ENCODE measurements at places on chromosomes 1 and 21. TPM values are rescaled to one million over a fixed set of nuclear protein-coding genes. Genes with fewer than 3 reads are reported as not detected.

C1orf116 gene
- not detected for total RNA-seq

- peak; percentile 47 for ATAC-seq
Observed at GRCh38 chr1:162561616-162562469, at the start of gene UAP1. Gene UAP1, plus strand, starts transcription at chr1:162561722. Its CDS starts 4,347 bp downstream, at chr1:162566069.

DNA sequence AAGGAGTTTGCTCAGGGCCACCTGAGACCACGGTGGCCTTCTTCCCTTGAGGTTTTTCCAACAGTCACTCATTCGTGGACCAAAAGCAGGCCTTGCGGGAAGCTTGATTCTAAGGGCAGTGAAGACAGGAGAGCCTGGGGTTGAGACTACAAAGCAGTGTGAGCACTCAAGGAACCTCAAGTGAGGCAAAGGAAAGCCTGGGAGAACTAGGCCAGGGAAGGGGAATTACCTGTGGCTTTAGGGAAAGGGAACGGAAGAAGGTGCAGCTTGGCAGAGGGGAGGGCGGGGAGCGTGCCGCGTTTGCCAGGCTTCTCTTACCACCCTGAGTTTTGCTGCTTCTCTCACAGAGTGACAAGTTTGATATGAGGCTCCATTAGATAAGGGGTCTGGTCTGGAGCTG is 114.3 kb downstream of the DHRS3 start:
- ATAC-seq = no peak

DNA sequence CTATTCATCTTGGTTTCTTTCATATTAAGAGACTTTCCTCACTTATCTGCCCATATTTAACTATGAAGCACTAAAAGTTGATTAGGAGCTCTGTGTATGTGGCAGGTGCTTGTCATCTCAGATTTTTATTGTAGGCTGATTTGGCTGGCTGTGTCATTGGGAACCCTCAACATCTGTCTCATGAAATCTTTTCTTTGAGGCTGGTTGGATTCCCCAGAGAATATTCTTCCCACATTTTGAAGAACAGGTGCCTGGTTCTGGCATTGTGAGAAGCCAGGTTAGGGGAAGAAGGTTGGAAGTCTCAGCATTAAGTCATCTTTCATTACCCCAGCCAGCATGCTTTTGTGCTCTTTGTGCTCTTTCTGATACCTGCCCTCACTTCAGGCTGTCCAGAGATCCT is 37.1 kb downstream of the EEIG2 start:
- ATAC-seq = no peak

LZIC gene
- total RNA-seq = 28.4 TPM

DNA sequence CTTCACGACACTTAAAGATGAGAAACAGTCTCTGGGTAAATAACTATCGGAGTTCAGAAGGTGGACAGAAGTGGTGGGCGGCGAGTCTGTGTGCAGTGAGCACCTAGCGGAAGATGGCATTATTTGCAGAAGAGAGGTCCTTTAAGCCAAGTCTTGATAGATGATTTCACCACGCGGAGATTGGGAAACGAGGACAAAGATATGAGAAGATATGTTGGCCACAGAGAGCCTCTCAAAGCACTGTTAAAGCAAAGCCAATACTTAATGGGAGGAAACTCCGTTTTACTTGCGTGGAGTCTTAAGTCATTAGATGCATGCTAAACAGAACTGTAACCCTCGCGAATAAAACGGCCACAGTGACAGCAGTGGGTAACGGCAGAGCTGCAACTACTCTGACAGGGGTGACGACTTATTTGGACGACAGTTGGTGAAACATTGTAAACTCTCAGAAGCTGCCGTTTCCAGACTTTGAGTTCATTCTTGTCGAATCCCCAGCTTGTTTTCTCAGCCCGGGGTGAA is 577 bp upstream of the CEP350 start:
- ATAC-seq = peak; percentile 38

- no peak for ATAC-seq
Observed at GRCh38 chr1:61925591-61926298, 183.5 kb downstream of the PATJ start.

CYP4Z1 gene
- total RNA-seq = not detected

TTC22 gene
- total RNA-seq = 3.6 TPM

- peak; percentile 100 for ATAC-seq
Observed at GRCh38 chr1:172845371-172845770, 186.5 kb downstream of the FASLG start.

TSTD1 gene
- 119 TPM for total RNA-seq

- no peak for ATAC-seq
Observed at GRCh38 chr1:36094621-36095061, 5.9 kb downstream of the ADPRS start.

ZSCAN20 gene
- 4.1 TPM for total RNA-seq

HEYL gene
- 0.40 TPM for total RNA-seq

ANKRD34A gene
- 4.6 TPM for total RNA-seq

- no peak for ATAC-seq
Observed at GRCh38 chr1:198969981-198970380, 331.1 kb downstream of the PTPRC start.

MCM3AP gene
- 118 TPM for total RNA-seq

FAM167B gene
- 0.99 TPM for total RNA-seq

LAPTM5 gene
- 333 TPM for total RNA-seq

- no peak for ATAC-seq
Observed at GRCh38 chr1:89939059-89939570, 55.8 kb upstream of the ZNF326 start.

DNA sequence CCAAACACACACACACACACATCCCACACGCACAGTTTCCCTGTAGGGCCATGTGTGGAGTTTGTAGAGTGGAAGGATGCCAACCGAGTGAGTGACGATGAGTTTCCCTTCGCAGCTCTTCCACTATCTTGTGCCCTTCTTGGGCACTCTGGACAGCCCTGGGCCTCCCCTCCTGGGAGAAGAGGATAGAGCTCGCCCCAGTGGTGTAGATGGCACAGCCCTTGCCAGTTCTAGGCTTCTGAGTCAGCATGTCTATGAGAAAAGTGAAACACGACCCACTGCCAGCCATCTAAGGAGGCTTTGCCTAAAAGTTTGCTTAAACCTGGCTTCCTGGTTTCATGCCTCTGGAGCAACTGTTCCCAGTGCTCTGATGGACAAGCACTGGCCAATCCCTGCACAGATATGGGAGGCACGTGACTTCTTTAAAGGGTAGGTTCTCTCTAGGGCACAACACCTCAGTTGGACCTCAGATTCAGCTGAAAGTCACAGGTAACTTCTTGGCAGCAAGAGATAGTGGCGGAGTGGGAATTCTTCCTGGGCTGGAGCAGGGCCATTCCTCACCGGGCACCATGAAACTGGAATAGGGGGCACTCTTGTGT is 195.9 kb upstream of the GALNT2 start:
- no peak for ATAC-seq

DNA sequence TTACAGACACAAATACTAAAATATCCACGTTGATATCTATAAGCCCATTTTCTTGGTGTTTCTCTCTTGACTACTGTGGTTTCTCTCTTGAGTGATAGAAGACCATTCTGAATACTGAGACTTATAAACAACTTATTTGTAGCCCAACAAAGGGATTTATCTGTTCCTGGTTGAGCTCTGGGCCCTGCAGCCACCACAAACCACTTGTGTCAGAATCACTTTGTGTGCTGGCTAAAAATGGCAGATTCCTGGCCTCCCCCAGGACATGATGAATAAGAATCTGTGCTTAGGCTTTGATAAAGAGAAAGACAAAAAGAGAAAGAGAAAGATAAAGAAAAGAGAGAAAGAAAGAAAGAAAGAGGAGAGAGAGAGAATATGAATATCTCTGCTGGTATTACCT is 18.9 kb upstream of the MCOLN2 start:
- no peak for ATAC-seq

KIF21B gene
- 102 TPM for total RNA-seq

DNA sequence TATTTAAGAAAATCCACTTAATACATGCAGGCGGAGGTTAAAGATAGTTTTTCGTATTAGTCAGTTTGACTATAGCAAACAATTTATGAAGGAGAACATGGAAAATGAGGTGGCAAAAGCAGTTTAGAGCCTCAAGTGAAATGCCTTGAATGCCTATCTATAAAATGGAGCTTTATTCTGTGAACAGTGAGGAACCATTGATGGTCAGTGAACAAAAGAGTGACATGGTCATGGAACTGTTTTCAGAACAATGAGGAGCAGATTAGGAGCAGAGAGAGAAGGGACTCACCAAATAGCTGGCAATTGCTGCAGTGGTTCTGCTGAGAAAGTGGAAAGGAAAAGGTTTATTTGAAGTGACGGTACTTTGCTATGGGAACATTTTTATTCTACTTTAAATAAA is 299.8 kb downstream of the DUSP10 start:
- no peak for ATAC-seq

REN gene
- not detected for total RNA-seq

GRCh38 chr1:53388963-53389362 is 61.1 kb upstream of the LRP8 start:
- ATAC-seq = no peak

- no peak for ATAC-seq
Observed at GRCh38 chr1:33820804-33821203, 43.1 kb upstream of the HMGB4 start.

DNA sequence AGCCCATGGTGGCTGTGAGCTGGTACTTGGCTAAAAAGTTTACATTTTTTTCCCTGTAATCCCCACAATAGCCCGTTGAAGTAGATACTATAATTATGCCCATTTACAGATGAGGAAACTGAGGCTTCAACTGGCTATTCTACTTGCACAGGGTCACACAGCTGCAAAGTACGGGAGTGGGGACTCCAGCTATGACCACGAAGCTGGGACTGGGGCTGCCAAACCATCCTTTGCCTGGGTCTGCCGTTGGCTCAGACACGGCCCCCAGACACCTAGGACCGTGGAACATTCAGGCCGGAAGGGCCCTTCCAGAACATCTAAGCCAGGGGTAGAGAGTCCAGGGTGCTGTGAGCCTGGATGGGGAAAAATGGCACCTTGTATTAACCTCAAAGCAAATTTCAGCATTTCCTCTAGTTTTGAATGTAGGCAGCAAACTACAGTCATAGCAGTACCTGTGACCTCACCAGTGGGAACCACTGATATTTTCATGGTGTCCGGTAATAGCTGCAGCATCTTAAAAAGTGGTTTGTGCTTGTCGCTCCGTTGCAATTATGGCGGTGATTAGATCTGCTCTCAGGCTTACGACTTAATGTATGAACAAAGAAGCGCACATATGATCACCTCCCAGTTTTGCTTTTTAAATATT is 4.3 kb downstream of the TP73 start:
- ATAC-seq = peak; percentile 78

DNA sequence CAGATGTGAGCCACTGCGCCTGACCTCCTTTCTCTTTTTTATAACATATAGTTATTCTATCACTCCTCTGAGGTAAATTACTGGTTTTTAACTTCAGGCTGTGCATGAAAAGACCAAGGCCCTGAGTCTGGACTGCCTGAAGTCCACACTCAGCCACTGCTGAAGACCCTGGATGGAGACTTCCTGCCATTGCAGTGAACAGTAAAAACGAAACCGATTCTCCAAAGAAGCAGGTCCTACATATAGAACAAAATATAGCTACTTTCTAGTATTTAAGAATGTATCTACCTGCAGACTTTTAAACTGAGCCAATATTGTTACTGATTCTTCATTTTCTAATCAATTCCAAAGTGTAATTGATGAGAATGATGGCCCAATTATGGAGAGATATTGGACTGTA is 232.8 kb downstream of the CHRM3 start:
- no peak for ATAC-seq

SMIM1 gene
- total RNA-seq = 1.5 TPM

GRCh38 chr1:222716393-222716792 is 4.0 kb downstream of the BROX start:
- ATAC-seq = no peak

DNA sequence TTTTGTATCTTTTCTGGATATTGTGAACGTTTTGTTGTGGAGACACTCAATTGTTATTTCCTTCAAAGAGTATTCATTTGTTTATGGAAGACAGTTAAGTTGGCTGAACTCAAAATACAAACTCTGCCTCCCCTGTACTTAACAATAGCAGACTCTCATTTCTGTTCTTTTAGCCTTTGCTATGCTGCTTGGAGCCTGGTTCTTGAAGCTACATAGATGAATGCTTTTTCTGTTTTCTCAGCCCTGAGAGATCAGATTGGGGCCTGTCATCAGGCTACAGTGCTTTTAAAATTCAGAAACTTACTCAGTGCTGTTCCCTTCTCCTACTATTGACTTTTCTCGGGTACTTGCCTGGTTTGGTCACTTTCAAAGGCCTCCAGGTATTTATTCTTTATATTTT is 215.7 kb upstream of the LYPLAL1 start:
- no peak for ATAC-seq

DNA sequence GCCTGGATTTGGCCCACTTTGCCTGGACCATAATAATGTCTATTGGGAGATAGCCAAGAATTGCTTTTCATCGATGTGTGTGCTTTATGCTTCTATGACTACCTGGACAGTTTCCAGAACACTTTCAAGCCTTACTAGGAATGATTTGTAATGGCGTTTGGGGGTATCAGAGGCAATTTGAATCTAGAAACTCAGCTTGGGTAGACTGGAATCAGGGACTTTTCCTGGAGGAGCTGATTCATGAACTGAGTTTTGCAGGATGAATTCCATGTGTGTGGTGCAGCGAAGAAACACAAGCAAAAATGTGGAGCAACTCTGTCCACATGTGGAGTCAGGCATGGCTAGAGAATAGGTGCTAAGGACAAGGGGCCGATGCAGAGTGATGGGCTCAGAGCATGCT is 11.9 kb upstream of the TMEM61 start:
- no peak for ATAC-seq

JAM2 gene
- total RNA-seq = 0.28 TPM
